ENCODE measurements at places on chromosomes 4 and X.

DNA sequence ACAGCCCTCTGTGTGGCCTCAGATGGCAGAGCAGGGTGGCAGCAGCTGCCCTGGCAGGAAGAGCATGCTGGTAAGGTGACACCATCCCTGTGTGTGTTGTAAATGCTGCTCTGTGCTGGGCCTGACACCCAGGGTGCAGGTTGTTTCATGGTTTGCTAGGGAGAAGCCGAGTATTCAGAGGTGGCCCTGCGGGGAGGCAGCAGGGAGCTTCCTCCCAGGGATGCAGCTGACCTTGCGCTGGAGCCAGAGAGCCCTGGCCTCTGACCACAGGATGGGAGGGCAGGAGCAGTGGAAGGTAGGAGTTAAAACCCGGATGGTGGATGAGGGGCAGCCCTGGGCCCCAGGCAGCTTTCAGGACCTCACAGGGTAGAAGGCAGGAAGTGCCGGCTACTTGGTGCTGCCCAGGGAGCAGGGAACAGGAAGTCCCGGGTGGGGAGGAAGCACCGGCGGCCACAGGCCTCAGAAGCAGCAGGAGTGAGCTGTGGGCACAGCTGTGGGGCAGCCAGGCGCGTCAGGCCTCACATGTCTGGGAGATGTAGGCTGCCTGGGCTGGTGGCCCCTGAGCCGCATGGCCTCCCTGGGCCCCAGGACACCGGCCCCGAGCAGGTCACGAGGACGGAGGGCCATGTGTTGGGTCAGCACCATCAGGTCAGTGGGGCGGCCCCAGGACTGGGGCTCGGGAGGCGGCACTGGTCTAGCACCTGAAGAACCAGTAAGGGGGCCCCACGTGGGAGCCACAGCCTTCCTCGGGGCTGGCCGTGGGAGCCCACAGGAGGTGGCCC, 19.1 kb downstream of the SH3BP2 start:
- DNase-seq, result no peak

- DNase-seq, result no peak
Measured at GRCh38 chrX:51420610-51421009, 75.8 kb downstream of the NUDT11 start.

- no peak for DNase-seq
Measured at GRCh38 chrX:129772796-129773431, 6.8 kb upstream of the SASH3 start.

- no peak for DNase-seq
Measured at GRCh38 chrX:106208154-106208553, 40.0 kb downstream of the PWWP3B start.

DNA sequence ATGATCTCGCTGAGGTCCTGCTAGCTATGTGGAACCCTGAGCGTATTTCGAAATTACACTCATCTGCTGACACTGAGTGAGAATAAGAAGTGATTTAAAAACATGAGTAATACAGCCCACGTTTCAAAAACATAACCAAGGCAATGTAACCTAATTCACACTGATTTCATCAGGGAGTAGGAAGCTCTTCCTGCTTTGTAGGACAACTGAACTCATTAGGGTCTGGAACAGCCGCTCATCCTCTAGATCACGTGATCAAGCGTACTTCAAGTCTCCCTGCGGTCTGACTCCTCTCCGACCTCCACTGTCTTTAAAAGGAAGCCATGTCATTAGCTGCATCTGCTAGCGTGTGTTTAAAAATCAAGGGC, 138.0 kb downstream of the NSUN7 start:
- no peak for DNase-seq

- DNase-seq, result no peak
Measured at GRCh38 chr4:106704253-106704870, 331.8 kb downstream of the DKK2 start.

GRCh38 chr4:146099585-146099984, 75.9 kb upstream of the LSM6 start:
- DNase-seq, result no peak

- no peak for DNase-seq
Measured at GRCh38 chr4:14264437-14264836, 636.9 kb upstream of the BOD1L1 start.

DNA sequence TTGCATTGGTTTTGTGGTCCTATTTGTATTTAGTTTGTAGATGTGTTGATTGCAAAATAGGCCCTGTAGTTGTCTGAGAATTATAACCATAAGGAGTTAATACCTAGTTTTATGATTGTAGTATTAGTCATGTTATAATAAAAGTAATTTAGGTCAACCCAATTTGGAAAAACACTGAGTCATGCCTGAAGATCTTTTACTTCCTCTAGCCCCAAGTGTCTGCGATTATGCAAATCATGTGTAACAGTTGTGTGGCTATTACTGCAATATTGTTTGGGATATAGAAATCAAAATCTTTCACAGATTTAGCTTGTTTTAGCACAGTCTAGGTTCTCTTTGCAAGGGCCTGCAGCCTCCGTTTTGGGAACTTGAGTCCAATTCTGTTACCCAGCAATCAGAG, 12.6 kb downstream of the SRD5A3 start:
- no peak for DNase-seq

- DNase-seq, result no peak
Measured at GRCh38 chr4:168877511-168878491, 132.3 kb downstream of the CBR4 start.

DNA sequence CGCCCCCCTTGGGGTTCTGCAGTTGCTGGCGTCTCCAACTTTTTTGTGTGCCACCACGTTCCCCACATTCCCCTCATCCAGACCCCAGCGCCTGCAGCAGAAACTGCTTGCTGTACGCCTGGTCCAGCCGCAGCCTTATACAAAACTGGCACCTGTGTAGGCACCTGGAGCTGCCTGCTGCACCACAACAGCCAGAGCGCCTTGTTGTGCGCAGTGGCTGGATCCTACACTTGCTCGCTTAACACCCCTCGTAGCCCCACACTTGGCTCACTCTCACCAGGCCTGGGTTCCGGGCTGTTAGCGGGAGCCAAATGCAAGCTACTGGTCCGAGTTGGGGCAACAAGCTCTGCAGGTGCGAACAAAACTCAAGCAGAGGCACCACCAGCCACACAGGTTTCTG, 136.8 kb downstream of the TECRL start:
- no peak for DNase-seq

DNA sequence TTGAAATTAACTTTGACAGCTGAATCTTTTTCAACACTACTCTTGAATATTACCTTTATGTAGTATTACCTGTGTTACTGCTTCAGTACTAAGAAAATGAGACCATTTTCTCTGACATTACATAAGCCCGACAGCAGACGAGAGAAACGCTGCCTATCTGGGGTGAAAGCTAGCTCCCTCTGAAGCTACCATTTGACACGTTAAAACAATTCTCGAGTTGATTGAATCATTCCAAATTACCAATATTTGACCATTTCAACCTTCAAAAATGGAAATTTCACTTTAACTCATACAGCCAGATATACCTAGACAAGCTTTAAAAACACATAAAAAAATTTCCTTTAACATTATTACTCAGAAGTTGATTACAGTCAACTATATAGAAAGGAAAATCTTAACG, 836 bp downstream of the GPM6A start:
- DNase-seq, result no peak

- no peak for DNase-seq
Measured at GRCh38 chr4:175511861-175512260, 300.2 kb downstream of the GPM6A start.

- DNase-seq, result no peak
Measured at GRCh38 chr4:47913330-47913729, 1.1 kb downstream of the NFXL1 start.

Data from activated naive CD8-positive, alpha-beta T cell treated with anti-CD3 and anti-CD28 coated beads, Interleukin-2, amount 50 U/mL, for 16 hours (primary cell).